GM12892 (cell line): ENCODE measurements at places on chromosomes 2 and 18.

GRCh38 chr2:232955856-232956255, 57.2 kb downstream of the NGEF start:
- DNase-seq = no peak

GRCh38 chr2:48578313-48578712, 39.3 kb upstream of the GTF2A1L start:
- DNase-seq = no peak

GRCh38 chr2:42922790-42923579, 130.6 kb upstream of the HAAO start:
- no peak for DNase-seq

DNA sequence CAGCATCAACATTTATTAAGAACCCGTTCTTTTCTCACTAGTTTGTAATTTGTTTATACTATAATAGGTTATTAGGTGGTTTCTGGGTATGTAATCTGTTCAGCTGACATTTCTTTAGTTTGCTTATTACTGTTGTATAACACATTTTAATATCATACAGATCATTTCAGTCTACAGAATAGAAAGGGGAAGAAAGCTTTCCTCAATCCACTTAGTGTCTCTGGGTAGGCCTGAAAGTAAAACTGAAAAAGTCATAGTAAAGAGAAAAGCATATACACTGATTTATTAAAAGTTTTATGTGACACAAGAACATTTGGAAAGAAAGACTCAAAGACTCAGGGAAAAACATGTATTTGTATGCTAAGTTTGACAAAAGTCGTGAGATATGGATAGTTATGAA, 16.8 kb upstream of the KCNJ3 start:
- DNase-seq = no peak

- DNase-seq = no peak
Measured at GRCh38 chr2:120942658-120943057, 207.0 kb downstream of the GLI2 start.

DNA sequence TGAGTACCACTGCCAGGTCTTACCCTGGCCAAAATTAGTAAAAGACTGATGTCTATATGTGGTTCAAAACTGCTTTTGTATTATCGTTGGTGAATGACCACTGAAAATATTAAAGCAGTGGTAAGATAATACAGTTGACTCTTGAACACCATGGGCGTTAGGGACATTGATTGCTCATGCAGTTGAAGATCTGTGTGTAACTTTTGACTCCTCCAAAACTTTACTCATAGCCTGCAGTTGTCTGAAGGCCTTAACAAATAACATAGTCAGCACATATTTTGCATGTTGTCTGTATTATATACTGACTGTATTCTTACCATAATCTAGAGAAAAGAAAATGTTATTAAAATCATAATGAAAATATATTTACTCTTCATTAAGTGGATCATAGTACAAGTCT, 5.8 kb upstream of the ANKRD12 start:
- no peak for DNase-seq

- DNase-seq = no peak
Measured at GRCh38 chr2:220887271-220887870, 684.7 kb downstream of the EPHA4 start.

DNA sequence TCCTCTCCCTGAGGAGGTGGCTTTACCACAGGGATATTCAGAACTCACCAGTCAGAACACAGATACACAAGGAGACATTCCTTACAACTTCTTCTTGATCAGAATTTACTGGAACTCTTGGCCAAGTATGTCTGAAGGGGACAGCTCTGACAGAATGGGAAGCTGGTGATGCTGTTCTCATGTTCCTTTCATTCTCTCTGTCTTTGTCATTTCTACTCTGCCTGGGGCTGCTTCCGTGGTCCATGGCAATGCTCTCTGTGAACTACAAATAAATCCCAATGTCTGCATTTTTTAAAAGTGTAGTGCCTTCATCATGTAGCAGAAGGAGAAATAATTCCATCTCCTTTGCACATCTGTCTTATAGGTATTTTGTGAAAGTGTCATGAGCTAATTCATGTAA, 730.3 kb downstream of the CNTNAP5 start:
- no peak for DNase-seq

GRCh38 chr2:12192762-12193161, 446.3 kb downstream of the LPIN1 start:
- no peak for DNase-seq

GRCh38 chr18:45102126-45102525, 421.4 kb downstream of the SETBP1 start:
- no peak for DNase-seq

- DNase-seq = no peak
Measured at GRCh38 chr18:35387152-35387571, 10.0 kb upstream of the ZNF396 start.

DNA sequence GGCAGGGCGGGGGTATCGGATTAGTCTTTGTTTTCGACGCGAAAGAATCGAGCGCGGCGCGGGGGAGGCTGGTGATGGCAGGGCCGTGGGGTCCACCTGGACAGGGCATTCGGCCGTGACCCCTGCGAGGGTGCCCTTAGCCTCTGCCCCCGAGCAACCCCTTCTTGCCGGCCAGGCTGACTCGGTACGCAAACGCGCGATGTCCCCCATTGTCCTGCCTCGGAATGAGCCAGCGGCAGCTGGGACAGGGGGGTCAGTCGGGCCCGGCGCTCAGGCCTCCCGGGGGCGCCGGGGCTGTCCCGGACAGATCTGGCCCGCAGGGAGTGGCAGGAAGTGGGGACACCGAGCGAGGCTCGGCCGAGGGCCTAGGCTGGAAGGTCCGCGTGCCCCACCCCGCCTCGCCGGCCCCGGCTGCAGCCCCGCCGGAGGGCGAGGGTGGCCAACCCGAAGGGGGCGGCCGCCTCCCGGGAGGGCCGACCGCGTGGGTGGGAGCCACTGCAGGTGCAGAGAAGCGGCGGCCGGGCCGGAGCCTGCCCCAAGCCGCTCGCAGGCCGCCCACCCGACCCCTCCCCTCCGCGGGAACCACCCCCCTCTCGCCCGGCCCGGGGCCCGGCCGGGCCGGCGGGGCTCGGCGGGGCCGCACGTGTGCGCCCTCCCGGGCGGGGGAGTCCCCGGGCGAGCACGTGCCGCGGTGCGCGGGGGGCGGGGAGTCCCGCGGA, at the start of gene TET3:
TSS of gene TET3 (plus strand) at position 708 of the 719 bp plus-strand sequence. CDS start 1,494 bp downstream, outside the sequence.
- peak; percentile 66 for DNase-seq

- no peak for DNase-seq
Measured at GRCh38 chr2:223941579-223942277, 3.4 kb downstream of the WDFY1 start.

- DNase-seq = no peak
Measured at GRCh38 chr18:2985628-2986027, 27.3 kb downstream of the LPIN2 start.

DNA sequence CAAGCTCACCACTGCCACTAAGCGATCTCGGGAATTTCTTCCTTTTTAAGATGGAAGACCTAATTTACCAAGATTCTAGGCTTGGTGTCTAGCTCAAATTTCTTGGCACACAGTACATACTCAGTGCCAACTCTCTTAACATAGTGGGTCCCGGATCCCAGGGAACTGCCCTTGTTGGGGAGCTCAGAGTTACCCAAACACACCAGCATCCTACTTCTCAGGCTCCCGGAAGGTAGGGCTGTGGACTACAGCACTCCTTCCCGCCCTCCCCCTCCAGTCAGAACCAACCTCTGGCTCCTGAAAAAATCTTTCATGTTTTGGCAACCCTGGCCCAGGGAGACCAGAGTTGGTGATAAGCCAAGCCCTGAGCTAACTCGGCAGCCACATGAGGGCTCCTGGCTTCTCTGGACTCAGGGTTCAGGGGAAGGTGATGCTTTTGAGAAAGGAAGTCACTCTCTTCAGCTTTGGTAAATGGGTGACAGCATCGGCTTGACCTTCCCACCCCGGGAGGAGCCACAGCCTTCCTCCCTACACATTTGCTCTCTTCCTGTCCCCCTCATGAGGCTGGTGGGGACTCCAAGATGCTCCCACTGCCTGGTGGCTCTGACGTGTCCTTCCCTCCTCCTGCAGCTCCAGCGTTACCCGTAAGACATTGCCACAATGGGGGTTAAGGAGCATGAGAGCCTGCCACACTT, 8.8 kb downstream of the ODC1 start:
- no peak for DNase-seq

GRCh38 chr2:240060977-240061591, 7.8 kb upstream of the OR6B3 start:
- no peak for DNase-seq

DNA sequence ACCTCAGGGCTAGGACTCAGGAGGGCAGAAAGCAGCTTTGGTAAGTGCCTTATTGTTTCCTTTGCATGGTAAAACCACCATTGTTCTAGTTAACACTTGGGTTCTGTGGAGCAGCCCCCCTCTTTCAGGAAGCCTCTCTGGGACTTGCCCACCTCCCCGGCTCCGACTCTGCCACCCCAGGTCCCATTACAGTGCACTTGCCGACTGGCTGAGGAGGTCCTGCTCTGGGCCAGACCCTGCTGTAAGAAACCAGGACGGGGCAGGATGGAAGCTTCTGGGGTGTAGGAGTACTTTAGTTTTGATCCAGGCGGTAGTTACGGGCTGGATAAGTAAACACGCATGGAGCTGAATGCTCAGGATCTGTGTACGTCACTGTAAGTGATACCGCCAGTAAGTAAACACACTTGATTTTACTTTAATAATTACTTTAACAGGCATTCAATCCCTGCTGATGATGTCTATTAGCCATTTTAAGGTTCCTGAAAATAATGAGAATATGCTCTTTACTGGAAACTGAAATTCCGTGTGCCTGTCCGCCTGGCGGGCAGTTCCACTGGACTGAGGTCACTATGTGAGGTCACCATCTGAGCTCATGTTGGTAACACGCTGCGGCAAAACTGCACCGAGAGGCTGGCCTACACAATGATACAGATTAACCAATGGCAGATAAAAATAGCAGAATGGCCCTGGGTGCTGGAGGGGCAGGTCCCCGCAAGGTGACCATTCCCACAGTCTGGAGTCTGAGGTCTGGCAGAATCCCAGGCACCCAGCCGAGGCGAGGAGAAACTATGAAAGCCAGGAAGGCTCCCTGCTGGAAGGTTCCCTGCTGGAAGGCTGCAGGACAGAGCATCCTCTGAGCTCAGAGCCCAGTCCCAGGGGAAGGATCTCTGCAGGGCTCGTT, 25.2 kb downstream of the HS1BP3 start:
- no peak for DNase-seq

DNA sequence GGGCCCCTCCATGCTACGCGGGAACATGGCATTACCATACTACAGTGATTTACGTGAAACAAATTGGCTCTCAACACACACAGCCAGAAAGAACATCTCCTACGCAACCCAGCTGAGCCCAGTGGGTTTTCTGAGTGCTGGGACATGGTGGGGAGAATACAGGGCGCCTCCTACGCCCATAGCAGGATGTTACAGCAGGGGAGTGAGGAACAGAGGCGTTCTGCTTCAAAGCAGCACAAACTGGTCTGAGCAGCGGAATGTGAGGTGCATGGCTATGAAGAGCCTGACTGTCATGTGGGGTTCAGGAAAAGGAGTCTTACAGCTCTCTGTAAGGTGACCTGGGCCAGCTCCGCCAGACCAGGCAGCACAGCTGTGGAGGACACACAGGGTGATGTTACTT, 108.6 kb upstream of the REV1 start:
- DNase-seq = no peak

GRCh38 chr18:60987963-60988362, 345.3 kb upstream of the CDH20 start:
- no peak for DNase-seq

GRCh38 chr2:178871536-178871935, 64.3 kb upstream of the TTN start:
- DNase-seq = no peak

DNA sequence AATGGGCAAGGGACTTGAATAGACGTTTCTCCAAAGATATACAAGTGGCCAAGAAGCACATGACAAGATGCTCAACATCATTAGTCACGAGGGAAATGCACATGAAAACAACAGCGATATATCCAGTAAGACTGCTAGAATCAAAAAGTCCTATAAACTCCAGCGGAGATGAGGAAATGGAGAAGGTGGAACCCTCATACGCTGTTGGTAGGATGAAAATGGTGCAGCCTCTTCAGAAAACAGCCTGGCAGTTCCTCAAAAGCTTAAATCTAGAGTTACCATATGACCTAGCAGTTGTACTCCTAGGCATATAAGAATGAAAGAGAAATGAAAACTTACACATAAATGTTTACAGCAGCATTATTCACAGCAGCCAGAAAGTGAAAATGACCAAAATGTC, 48.1 kb downstream of the HPCAL1 start:
- no peak for DNase-seq

DNA sequence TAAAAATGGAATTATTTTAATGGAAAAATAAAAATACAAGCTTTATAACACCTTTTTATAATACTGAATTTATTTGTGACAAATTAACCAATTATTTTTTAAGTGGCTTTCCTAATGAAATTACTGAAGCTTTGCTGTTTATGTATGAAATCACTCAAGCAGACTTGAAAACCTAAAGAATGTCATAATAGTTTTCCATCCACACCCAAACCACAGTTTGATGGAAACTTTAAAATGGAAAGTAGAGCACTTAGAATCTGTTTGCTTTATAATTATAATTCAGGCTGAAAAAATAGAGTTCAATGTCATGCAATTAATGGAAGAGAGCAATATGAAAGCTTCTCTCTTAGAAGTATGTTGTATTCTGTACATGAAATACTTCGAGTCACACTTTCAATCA, 31.6 kb upstream of the WDR75 start:
- DNase-seq = no peak

DNA sequence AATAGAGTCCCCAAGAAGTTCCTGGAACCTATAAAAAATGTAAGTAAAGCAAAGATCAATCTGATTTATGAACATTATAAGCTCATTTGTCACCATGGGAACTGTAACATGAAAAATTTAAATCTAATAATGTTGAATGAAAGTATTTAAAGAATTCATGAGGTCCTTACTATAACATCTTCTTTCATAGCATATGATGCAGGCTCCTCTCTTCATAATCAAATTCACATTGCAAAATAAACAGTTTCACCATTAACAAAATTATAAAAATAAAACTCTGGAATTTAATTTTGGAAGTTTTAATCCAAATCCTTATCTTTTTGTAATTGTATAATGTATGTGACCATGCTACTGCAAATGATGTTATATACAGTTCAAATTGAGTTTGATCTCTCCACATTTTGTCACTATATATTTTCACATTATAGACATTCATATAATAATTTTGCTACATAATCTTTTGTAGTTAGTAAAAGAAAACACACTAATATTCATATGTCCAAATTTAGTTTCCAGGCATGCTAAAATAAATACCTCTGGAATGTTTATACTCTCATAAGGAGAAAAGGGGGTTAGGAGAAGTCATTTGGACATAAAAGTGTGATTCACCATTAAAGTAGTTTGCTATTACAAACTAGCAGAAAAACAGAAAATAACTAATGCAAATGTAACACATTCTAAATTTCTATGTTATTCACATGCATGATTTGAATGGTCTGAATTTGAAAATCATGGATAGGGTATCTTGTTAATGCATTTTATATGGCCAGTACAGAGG, 954.1 kb downstream of the DSC3 start:
- no peak for DNase-seq

- no peak for DNase-seq
Measured at GRCh38 chr18:77708826-77709506, 459.3 kb downstream of the GALR1 start.
